ENCODE measurements at places on chromosomes 12 and 14. TPM values are rescaled to one million over a fixed set of nuclear protein-coding genes. Genes with fewer than 3 reads are reported as not detected.

GRCh38 chr14:98059106-98059505, 1212.9 kb downstream of the BCL11B start:
- no peak for DNase-seq

Gene PITPNM2
- total RNA-seq, result 4.4 TPM

Gene A2ML1
- total RNA-seq, result not detected

- DNase-seq, result no peak
Measured at GRCh38 chr12:50612882-50613281, 108.1 kb downstream of the DIP2B start.

GRCh38 chr12:98465950-98466602, 49.3 kb upstream of the TMPO start:
- DNase-seq, result no peak

Gene C12orf50
- total RNA-seq, result not detected

All from lung microvascular endothelial cell (primary cell).